Stimulated activated CD8-positive, alpha-beta memory T cell treated with anti-CD3 and anti-CD28 coated beads, Interleukin-15, amount 100 ng/mL, for 24 hours (primary cell): ENCODE measurements at places on chromosomes 1 and 21.

DNA sequence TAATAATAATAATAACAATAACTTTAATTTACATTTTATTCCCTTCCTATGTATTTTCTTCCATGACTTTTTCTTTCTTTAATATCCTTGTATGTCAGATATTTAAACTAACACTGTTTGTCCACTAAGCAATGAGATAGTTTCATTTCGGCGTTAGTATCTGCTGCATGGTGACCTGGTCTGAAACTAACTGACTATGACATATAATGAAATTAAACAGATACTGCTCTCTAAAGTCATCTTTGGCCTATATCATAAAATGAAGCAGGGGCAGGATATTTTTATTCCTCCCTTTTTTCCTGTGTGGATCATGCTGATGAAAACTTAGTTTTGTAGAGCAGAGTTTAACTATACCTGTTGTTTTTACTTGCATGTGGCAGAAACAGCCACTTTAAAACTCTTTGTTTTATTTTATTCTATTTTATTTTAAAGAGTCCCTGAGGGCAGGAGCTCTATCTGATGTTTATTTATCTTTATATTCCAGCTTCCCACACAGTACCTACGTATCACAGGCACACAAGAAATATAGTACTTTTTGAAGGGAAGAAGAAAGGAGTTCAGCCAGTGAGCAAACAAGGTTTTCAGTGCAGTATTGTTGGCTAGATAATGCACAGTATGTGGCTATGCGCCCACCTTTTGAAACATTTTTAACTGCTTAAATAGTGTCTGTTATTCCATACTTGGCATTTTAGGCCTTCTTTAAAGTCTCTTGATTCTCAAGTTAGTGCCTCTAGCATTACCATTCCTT, 165.6 kb downstream of the PHTF1 start:
- no peak for DNase-seq

DNA sequence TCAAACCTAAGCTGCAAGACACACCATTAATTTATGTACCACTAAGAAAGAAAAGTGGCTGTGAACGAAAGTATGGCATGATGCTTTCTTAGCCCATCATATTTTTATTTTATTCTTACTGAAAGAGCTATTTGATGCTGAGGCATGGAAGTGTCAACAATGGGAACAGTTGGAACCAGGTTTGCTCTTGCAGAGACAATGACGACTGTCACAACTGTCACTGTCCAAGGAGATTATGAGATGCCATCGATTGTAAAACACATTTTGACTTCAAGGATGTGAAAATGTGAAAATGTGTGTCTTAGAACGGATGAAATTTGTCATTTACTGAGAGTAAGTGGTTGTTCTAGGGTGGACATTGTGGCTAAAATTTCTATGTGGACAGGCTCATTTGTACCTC, 2.8 kb upstream of the ACTL8 start:
- no peak for DNase-seq

GRCh38 chr1:240663169-240663879, 51.4 kb upstream of the GREM2 start:
- DNase-seq = no peak

DNA sequence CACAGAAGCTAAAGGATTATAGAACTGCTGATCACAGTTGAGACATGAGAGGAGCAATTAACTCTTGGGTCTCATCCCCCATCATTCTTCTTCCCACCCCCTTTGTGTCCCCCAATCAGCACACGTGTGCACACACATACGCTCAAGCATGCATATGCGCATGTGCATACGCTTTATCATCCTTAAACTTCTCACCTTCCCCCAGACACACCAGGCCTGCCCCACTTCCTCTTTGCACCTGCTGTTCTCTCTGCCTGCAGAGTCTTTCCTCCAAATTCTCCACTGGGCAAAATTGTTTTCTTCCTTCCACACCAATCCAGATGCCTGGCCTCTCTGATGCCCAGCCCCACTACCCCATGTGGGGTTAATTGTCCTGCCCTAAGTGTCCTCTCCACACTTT, 13.0 kb upstream of the KCND3 start:
- no peak for DNase-seq
